ENCODE measurements at places on chromosomes 7 and 10. TPM values are rescaled to one million over a fixed set of nuclear protein-coding genes. Genes with fewer than 3 reads are reported as not detected.

- no peak overlapping the region for H3K27ac ChIP-seq
- no peak overlapping the region for H3K4me3 ChIP-seq
- no peak for DNase-seq
- peaks cover 6% of the 10 kb centered on the region for H3K27me3 ChIP-seq
- peaks cover 29% of the 10 kb centered on the region for H3K4me1 ChIP-seq
- no peaks in the 10 kb centered on the region for H3K36me3 ChIP-seq
These were observed 39.5 kb upstream of the FAM20C start for GRCh38 chr7:152702-153391.

HYCC1 gene
- total RNA-seq = 22.7 TPM

CNNM1 gene
- total RNA-seq = 0.31 TPM

DNA sequence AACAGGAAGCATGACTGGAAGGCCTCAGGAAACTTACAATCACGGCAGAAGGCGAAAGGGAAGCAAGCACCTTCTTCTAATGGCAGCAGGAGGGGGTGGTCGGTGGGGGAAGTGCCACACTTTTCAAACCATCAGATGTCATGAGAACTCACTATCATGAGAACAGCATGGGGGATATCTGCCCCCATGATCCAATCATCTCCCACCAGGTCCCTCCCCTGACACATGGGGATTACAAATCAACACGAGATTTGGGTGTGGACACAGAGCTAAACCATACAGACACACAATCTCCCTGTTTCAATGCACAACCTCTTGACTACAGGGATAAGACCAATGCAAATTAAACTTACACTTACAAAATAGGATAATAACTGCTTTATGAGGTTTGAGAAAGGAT lies 97.6 kb downstream of the SGMS1 start:
- no peaks in the 10 kb centered on the region for H3K4me1 ChIP-seq
- no peak overlapping the region for H3K27ac ChIP-seq
- no peak for DNase-seq
- H3K36me3 ChIP-seq = no peaks in the 10 kb centered on the region
- H3K27me3 ChIP-seq = no peaks in the 10 kb centered on the region
- H3K4me3 ChIP-seq = no peak overlapping the region

DNA sequence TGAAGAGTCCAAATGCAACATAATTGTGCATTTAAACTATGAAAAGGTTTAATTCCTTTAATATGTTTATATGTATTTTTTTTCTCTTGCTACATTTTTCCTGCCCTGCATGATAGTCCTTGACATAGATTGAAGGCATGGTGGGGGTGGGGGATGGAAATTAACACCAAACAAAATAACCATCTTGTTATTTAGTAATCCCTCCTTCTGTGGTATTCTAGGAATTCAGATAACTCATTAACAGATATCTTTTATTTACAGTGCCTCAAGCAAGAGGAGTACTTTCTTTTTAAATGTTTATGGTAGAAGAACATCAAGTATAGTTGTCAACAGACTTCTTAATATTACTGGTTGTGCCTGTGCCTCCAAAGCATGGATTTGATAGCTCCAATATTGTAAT lies 337.6 kb upstream of the SEMA3A start:
- DNase-seq = no peak
- H3K4me1 ChIP-seq = peaks cover 42% of the 10 kb centered on the region
- no peak overlapping the region for H3K4me3 ChIP-seq
- H3K27ac ChIP-seq = no peak overlapping the region

CREB5 gene
- total RNA-seq = 13.6 TPM

DNA sequence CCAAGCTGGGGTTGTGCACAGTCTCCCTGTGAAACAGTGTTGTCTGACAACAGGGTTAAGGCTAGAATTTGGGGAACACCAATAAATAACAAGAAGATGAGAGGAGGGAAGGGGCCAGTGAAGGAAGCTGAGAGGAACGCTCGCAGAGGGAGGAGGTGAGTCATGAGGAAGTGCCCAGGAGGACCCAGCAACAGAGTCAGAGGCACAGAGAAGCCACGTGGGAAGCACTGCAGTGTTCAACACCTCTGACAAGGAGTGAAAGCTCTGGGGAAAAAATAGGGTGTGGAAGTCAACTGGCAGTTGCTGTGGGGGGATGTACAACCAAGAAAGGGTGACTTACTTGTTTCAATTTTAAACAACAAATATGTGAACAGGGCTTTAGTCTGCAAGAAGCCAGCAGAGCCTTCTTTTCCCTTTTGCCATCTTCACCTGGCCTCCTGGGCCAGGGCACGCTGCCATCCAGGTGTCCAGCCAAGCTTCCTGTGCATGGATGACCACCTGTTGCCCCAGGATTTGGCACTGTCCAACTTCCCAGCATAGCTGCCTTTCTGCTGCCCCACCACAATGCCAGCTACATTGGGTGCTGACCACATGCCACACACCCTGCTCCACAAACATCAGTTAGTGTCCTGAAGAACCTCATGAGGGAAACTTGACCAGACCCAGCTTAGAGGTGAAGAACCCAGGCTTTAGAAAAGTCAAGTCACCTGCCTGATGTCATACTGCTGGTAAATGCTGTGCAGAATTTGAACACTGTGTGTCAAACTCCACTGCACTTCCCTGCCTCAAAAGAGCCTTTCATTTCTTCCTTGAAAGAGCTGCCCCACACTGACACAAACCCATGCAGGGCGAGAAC lies 69.6 kb downstream of the ATXN7L1 start:
- H3K4me3 ChIP-seq = no peak overlapping the region
- H3K4me1 ChIP-seq = peaks cover 11% of the 10 kb centered on the region
- H3K27me3 ChIP-seq = no peaks in the 10 kb centered on the region
- H3K27ac ChIP-seq = no peak overlapping the region
- peaks cover 4% of the 10 kb centered on the region for H3K36me3 ChIP-seq

DNA sequence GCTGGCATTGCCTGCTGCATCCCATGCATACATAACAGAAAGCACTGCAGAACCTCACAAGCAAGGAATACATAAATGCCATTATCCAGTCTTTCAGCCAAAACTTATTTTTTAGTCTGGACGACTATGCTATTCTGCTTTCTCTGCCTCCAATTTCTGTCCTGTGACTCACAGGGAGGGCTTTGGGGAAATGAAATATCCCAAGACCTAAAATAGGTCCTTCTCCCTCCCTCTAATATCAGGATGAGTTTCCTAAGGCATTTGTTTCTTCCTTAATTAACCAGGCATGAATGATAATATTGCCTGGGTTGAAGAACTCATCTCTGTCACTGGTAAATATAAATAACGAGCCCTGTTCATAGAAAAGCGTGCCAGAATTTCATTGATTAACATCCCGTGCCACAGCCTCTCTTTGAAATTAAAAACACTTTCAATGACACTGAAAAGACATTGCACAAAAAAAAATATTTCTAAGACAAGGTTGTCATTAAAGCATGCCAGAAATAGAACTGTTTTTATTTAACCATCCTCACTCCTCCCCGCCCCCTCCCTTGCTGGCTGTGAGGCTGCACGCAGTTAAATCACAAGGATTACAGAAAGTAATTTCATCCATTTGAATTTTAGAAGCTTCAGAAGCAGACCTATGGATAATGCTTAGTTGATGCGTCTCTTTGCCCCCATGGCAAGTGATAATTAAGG lies 103.0 kb upstream of the ANKRD1 start:
- no peak for DNase-seq
- H3K36me3 ChIP-seq = no peaks in the 10 kb centered on the region
- peaks cover 7% of the 10 kb centered on the region for H3K27me3 ChIP-seq

DNA sequence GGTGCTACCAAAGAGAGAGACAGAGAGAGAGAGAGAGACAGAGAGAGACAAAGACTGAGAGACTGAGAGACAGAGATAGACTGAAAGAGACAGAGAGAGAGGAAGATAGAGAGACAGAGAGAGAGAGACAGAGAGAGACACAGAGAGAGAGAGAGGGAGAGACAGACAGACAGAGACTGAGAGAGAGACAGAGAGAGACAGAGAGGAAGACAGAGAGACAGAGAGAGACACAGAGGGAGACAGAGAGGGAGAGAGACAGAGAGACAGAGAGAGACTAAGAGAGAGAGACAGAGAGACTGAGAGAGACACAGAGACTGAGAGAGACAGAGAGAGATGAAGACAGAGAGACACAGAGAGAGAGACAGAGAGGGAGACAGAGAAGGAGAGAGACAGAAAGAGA lies 91.2 kb downstream of the SFMBT2 start:
- no peak for DNase-seq
- peaks cover 72% of the 10 kb centered on the region for H3K27me3 ChIP-seq
- H3K36me3 ChIP-seq = no peaks in the 10 kb centered on the region
- no peak overlapping the region for H3K4me3 ChIP-seq

HTR7 gene
- total RNA-seq = 3.0 TPM

DNA sequence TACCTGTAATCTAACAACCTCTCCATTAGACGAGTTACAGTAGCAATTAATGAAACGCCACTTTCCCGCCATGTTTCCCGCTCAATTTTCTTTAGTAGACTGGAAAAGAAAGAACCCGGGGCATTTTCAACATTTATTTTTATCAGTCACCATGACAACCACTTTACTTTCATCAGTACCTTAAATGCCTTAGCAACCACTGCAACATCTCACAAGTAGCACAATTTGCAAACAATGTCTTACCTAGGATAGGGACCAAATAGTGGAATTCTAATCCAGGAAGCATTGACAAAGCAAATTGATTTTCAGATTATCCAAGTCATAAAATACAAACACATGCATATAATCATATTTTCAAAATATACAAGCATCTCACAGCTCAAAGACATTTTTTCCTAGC lies 221.6 kb upstream of the IMMP2L start:
- peak overlapping the region; percentile 79 for H3K27ac ChIP-seq
- H3K4me3 ChIP-seq = no peak overlapping the region
- peaks cover 19% of the 10 kb centered on the region for H3K36me3 ChIP-seq
- H3K4me1 ChIP-seq = peaks cover 48% of the 10 kb centered on the region
